ENCODE measurements at places on chromosomes 5 and 9.

GRCh38 chr5:74587890-74588289, 52.6 kb downstream of the ENC1 start:
- no peak for DNase-seq

DNA sequence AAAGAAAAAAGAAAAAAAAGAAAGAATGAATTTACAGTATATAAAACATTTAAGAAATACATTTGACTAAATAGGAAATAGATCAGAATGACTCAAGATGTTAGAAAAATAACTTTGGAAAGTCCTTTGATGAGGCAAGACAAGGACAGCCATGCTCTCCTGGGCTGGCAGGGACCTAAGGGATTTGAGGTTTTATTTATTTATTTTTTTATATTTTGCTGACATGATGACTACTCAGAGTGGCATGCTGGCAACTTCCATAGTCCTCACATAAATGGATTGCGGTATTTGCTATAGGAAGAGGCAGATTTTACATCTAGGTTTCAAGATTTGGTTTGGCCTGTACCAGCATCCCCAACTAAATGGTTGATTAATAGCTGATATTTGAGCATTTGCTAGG, 17.7 kb downstream of the SLC28A3 start:
- no peak for DNase-seq

- no peak for DNase-seq
These were observed 16.4 kb downstream of the ATP6V0E1 start for GRCh38 chr5:172999974-173000373.

DNA sequence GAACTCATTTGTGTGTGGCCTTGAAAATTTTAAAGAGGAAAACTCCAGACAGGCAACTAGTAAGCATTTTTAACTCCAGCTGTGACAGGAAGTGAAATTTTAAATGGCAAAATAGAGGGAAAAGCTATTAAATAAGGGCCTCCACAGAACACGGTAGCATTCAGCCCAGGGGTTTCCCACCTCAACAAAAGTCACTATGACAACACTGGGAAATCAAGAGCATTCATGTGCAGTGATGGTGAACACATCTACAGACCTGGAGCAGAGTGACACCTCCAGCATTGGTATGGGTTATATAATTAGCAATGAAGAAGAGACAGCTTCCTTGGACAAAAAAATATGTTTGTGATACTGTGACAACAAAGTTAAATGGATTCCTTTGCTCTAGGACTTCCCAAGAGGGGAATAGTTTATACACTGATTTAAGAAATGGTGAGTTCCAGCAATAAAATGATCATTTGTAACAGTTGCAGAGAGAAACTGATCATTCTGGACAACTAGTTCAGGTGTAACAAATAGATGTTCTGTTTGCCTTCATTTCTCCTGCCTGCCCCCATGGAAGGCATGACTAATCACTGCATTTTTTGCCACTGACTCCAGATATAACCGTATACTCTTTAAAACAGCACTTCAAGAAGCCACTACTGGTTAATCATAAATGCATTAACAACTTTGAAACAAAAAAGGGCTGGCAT, 93.3 kb upstream of the SLC44A1 start:
- no peak for DNase-seq

DNA sequence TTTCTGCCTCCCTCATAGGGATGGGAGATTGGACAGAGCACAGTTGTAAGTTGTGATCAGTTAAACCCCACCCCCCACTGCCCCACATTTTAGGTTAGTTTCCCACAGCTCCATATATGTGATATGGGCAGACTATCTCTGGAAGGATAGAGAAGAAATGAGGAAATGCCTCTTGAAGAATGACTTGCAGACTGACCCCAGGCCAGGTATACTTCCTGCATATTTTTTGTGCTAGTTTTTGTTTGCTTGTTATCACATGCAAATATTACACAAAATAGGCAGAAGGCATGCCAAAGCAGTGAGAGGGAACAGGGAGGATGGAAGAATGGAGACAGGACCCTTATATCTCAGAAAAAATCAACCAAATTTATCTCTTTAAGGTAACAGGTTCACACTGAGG, 10.1 kb upstream of the GLRX start:
- DNase-seq = no peak

Measured in urinary bladder (tissue), 4 donors.